IMR-90 (cell line): ENCODE measurements at places on chromosomes 12 and 14.

DNA sequence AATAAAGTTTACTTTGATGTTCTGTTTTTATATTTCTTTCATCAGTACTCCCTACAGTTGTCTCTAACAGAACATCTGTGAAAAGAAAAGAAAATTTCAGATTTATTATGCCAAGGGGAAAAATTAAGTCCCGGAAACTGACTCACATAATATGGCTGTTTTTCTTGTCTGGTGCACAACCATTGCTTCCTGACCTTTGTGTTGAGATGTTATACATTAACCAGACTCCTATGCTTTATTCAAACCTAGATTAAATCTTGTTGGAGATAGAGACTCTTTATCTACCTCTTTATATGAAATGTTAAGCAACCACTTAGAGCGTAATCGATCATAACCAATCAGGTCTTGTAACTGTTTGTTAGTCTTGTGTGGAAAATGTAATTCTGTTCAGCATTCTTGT lies 37.6 kb upstream of the BICD1 start:
- DNase-seq = no peak

DNA sequence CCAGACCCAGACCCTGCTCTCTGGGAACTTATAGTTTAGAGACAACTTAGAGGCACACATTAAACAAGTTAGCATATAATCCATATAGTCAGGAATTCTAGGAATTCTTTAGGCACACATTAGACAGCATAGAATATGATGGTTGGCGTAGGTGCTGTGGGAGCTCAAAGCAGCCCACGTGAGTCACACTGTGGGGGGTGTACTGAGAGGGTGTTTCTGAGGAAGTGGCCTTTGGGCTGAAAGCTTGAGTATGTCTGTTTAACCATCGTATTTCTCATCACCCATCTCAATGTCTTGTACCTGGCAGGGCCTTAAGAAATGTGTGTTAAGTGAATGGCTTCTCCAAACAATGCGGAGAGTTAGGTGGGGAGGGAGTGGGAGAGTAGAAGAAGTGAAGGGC lies 67.2 kb downstream of the TMEM30B start:
- peak; percentile 41 for DNase-seq

GRCh38 chr14:23650506-23650905 lies 14.3 kb downstream of the DHRS2 start:
- DNase-seq = no peak

GRCh38 chr14:105273062-105273461 lies 24.7 kb downstream of the BTBD6 start:
- no peak for DNase-seq

DNA sequence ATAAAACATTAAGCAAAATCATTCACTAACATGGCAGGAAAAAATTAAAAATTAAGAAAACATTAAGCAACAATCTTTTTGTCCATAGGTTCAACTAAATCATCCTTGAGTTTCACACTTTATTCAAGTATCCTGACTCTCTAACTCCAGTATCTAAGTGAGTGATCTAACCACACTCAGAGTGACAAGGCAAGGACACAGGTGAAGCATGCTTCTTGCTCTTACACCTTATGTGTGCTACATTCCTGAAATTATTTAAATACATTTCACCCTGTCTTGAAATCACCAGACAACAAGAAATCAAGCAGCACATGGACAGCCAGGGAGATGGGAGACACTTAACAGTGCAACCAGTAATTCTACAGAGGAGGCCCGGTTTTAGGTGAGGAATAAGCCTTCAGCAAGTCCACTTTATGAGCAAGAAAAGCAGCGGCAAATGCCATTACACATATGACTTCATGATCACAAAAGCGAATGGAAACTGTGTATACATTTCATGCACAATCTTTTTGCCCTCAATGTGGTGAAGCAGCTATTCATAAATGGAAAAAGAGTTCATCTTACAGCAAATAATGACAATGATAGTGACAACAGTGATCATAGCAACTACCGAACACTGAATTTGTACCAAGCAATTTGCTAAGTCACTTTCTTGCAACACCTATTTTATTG lies 37.4 kb downstream of the PHLDA1 start:
- DNase-seq = no peak

- no peak for DNase-seq
These were observed 557.3 kb upstream of the MIS18BP1 start for GRCh38 chr14:45810152-45810872.

GRCh38 chr14:68409387-68409786 lies 383.5 kb downstream of the ZFP36L1 start:
- DNase-seq = no peak

DNA sequence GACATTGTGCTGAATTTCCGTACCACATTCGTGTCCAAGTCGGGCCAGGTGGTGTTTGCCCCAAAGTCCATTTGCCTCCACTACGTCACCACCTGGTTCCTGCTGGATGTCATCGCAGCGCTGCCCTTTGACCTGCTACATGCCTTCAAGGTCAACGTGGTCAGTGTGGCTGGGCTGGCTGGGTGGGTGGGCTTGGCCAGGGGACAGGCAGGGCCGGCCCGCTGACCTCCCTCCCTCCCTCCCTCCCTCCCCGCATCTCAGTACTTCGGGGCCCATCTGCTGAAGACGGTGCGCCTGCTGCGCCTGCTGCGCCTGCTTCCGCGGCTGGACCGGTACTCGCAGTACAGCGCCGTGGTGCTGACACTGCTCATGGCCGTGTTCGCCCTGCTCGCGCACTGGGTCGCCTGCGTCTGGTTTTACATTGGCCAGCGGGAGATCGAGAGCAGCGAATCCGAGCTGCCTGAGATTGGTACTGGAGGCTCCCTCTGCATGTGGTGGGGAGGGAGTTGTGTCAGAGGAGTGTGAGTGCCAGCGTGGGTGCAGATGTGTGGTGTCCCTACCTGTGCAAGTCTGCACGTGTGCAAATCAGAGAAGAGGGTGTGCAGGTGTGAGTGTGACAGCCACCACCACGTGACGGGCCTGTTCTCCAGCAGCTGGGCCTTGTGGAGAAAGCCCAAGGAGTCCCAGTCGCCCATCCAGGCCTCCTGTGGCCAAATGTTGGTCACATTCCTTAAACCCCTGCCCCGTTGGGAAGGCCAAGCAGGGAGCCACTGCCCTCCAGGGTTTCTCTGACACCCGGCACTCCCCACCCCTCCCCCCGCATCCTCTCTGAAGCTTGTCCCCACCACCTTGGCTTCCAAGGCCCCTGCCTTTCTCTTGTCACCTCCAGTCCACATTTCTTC lies 5.3 kb downstream of the KCNH3 start:
- no peak for DNase-seq

DNA sequence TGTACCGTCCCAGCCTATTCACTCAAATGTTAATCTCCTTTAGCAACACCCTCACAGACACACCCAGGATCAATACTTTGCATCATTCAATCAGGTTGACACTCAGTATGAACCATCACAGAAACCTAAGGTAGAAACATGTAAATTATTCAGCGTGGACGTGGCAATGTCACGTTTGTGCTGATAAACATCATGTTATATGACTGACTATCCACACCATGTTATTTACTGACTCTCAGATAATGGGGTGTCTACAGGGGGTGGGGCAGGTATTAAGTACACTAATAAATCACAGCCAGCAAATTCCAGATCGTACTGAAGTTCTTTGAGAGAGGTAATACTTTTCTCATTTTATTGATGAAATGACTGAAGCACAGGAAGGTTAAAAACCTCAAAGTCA lies 280.0 kb downstream of the C12orf75 start:
- DNase-seq = no peak

- no peak for DNase-seq
These were observed 70.2 kb downstream of the LLPH start for GRCh38 chr12:66060163-66060907.

- peak; percentile 47 for DNase-seq
These were observed 31.2 kb downstream of the RHOF start for GRCh38 chr12:121762269-121762668.

GRCh38 chr12:43370263-43370662 lies 181.7 kb downstream of the ADAMTS20 start:
- DNase-seq = peak; percentile 74

GRCh38 chr12:15851045-15851620 lies 31.1 kb upstream of the STRAP start:
- no peak for DNase-seq

GRCh38 chr12:44077294-44077693 lies 241.4 kb downstream of the TMEM117 start:
- no peak for DNase-seq

- DNase-seq = no peak
These were observed 242.0 kb downstream of the BMP4 start for GRCh38 chr14:53714495-53715192.

DNA sequence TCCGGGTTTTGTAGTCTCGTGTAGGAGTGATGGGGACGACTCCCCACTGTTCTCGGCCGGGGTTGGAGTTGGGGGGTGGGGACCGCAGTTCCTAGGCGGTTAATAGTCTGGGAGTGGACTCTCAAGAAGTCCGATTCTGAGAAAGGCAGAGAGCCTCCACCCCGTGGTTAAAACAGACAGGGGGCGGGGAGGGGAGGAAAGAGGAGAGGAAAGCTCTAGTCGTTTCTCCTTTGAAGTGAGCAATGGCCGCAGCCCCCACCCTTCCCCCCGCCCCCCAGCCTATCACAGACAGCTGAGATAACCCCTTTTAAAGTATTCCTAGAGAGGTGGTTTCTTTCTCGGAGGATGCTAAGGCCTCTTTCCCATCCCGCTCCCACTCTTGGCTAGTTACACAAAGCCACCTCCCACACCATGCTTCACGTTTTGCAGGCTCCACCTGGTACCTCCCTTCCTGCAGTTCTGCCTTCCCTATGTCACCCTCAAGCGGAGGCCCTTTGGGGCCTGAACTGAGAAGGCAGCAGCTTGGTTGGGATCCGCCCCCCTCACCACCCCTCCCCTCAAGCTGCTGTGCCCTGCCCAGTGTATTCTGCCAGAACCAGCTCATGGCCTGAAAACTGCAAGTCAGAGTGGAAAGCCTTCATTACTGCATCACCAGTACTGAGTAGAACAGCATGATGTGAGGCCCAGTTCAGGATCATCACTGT lies 853 bp downstream of the USP5 start:
- DNase-seq = peak; percentile 79

DNA sequence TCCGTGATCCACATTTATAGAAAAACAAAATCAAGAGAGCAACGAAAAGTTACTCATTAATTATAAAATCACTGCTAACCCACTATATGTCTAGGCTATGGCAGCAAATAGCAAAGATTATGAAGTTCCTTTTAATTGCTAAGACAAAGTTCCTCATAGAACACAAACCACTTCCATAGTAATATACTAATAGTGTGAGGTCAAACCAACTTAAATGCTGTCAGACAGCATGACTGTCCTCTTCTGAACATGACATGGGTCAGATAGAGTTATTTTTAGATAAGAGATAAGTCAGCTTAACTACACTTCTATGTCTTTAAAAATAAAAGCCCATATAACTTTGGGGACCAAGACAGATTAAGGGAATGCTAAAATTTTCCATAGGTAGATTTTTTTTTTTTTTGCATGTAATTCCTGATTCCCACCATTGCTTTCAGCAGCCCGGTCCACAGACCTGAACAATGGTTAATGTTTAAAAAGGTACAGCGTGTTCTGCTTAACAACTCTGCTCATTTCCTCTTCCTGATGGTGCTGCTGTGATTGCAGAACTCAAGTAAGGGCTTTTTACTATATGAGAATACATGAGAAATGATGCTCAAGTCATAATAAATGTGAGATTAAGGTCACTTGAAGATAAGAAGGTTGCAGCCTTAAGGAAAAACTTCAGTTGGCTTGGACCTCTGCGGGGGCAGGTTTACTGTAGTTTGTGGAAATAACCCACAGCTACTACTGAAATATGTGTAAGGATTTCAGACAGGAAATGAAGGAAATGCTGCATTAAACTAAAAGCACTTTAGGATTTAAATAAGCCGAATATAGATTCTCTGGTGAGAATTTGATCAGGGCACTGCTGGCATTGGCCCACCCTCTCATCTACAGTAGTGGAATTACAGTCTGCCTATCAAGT lies 37.7 kb upstream of the DUSP6 start:
- peak; percentile 54 for DNase-seq

GRCh38 chr14:71321574-71322315 lies 414.5 kb downstream of the PCNX1 start:
- DNase-seq = peak; percentile 63

GRCh38 chr12:90896164-90896563 lies 58.8 kb downstream of the CCER1 start:
- peak; percentile 82 for DNase-seq

- no peak for DNase-seq
These were observed 27.0 kb upstream of the DUSP6 start for GRCh38 chr12:89379148-89379838.

DNA sequence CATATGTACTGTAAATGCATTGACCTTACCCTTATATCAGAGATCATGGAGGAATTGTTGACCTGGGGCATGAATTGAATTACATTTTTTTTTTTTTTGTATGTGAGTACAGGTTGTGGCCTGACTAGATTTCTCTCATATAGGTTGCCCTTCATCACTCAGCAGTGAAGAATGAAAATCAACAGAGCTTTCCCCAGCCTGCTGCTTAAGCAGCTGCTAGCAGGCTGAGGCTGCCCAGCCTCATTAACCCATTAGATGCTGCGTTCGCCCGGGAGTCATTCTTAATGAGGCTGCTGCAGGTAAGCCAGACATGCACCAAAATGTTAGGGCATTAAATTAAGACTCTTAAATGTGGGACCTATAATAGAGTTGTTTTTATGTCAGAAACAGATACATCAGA lies 236.0 kb downstream of the ETNK1 start:
- no peak for DNase-seq

DNA sequence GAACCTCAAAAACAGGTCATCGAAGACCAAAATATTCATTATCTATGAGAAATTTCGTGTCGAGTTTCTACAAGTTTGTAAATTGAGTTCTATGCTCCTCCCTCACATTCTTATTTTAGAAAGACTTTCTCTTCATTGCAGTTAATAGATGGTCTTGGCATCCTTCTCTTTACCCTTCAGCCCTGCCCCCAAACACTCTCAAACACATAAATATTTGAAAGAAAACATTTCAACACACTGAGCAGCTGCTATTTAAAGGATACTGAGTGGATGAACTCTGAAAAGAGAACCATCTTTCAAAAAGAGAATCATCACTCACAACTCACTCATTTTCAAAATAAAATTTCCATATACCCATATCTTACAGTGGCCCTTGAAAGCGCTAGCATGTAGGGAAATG lies 67.1 kb downstream of the NUAK1 start:
- DNase-seq = peak; percentile 56

GRCh38 chr14:53946071-53946403 lies 10.6 kb downstream of the BMP4 start:
- no peak for DNase-seq
